ENCODE measurements at places on chromosomes 3 and 15.
A peak's percentile ranks its signal among the peaks of the same experiment; 100 is the strongest.

- no peak for DNase-seq
Measured at GRCh38 chr3:13425689-13426088, 5.6 kb upstream of the NUP210 start.

GRCh38 chr3:35751207-35751606, 111.9 kb downstream of the ARPP21 start:
- no peak for DNase-seq

DNA sequence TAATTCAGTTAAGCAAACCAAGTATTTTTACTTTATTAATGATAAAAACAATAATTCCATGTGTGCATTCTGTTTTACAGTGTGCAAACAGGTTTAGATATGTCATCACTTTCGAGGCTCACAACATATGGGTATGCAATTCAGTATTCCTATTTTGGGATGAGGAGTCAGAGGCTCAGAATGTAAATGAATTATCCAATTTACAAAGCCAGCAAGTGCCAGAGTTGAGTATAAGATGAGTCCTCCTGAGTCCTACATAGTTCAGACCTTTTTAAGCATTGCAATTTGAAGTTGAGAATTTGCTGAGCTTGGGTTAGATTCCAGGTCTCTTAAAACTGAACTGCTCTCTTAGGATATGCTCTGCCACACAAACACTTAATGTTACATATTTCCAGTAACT, 424.2 kb upstream of the ROBO2 start:
- no peak for DNase-seq

DNA sequence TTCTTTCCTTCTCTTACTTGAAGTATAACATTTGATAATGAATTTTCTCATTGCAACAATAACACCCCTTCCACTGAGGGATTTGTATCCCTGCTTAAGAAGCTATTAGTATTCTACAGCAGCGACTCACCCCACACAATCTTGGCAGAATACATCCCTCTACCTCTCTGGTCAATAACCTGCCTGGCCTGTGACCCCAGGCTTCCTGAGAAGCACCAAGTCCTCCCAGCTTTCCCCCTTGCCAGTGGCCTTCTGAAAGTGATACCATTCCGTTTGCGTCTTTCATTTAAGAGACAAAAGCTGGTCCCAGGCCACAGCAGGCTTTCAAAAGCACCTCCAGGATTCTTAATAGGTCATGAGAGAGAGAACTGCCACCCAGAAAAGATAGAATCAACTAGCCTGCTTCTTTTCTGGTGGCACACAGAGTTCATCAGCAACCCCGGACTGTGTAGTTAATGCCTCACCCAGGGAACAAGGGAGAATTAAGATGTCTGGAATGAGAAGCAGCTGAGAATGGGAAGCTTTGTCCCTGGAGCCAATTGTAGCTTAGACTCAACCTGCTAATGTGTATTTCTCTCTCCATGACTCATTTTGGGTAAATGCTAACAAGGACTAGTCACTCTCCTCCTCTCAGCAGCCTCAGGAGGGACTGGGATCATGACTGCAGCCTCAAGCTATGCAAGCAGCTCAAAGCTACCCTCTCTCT, 101.0 kb upstream of the CPNE4 start:
- peak; percentile 89 for DNase-seq

DNA sequence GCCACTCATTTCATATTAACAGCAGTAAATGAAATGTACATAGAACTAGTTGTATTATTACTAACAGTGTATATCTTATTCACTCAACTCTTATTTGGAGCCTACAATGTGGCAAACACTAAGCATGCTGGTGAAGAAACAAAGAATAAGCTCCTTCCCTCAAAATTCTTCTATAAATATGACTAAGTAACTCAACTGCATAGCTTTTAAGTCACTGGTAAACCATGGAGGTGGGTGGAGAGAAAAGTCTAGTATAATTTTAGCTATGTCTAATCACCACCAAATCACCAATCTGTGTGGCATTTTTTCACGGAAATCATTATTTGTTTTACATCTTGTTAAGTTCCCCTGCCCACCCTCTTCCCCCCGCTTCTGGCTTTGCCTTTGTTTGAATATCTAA, 17.5 kb downstream of the COPS2 start:
- DNase-seq: no peak

- DNase-seq: no peak
Measured at GRCh38 chr3:105752791-105753415, 115.9 kb downstream of the CBLB start.

GRCh38 chr15:68989541-68990230, 24.8 kb upstream of the NOX5 start:
- no peak for DNase-seq

DNA sequence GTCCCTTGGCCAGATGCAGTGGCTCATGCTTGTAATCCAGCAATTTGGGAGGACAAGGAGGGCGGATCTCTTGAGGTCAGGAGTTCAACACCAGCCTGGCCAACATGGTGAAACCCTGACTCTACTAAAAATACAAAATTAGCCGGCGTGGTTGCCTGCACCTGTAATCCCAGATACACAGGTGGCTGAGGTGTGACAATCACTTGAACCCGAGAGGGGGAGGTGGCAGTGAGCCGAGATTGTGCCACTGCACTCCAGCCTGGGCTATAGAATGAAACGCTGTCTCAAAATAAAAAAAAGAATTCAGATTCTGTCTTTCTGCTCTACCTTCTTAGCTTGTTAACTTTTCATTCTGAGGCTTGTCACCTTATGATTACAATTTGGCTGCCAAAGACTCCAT, 22.1 kb downstream of the MYO5A start:
- DNase-seq: no peak

DNA sequence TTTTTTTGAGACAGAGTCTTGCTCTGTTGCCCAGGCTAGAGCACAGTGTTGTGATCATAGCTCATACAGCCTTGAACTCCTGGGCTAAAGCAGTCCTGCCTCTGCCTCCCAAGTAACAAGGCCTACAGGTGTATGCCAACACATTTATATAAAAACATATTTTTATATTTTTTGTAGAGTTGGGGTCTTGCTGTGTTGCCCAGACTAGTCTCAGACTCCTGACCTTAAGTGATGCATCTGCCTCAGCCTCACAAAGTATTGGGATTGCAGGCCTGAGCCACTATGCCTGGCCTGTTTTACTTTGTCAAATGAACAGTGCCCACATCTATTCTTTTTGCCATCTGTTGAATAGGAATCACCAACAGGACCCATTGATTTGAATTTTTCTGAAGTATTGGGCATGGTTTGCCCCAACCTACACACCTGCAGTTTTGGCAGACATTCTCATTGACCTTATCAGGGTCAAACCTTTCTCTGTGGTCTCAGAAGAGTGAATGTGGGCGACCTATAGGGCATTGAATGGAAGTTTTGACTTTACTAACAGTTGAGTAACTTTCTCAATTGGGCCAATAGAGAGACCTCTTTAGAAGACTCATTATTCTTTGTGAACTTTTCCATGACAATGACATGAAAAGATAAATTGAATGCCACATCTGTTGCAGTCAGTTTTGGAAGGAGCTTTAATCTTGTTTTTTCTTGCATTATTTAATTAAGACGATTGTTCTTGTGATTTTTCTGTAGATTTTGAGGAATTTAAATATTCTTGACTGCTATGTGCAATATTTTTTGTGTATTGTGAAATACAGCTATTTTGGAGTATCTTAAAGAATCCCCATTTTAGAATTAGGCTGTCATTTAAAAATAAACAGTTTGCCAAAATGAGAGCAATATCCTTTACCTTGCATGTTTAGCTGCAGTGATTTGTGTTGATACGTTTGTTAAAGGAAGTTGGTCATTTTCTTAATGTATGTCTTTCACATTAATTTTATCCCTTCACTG, 2.7 kb downstream of the IREB2 start:
- DNase-seq: no peak

- DNase-seq: no peak
Measured at GRCh38 chr3:24156466-24156865, 211.4 kb downstream of the NR1D2 start.

GRCh38 chr3:10379161-10379560, 58.2 kb upstream of the SEC13 start:
- no peak for DNase-seq

DNA sequence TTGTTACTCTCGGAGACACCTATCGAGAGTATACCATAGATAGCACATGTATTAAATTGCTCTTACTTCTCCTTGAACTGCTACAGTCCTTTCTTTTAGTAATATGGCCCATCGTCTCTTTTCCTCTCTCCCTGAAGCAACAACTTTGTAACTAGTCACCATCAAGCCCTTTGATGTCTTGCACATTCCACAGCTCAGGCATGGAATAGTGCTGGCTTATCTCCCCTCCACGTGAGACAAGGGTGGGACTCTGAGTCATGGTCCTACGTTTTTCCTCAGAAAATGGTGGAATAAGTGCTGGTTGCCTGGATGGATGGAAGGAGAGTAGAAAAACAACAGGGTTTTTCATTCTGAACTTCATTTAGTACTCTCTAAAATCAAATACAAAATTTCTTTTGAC, 163.3 kb upstream of the MBNL1 start:
- DNase-seq: no peak

DNA sequence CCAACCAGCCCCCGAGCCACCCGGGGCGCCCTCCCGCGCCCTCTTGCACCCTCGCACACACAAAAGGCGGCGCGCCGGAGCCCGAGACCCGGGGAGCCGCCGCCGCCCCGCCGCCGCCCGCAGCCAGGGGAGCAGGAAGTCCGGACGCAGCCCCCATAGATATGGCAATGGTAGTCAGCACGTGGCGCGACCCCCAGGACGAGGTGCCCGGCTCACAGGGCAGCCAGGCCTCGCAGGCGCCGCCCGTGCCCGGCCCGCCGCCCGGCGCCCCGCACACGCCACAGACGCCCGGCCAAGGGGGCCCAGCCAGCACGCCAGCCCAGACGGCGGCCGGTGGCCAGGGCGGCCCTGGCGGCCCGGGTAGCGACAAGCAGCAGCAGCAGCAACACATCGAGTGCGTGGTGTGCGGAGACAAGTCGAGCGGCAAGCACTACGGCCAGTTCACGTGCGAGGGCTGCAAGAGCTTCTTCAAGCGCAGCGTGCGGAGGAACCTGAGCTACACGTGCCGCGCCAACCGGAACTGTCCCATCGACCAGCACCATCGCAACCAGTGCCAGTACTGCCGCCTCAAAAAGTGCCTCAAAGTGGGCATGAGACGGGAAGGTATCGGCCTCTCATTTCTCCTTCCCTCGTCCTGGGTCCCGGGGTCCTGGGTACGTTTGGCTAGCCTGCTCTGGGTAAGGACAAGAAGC, 1.6 kb downstream of the NR2F2 start:
- no peak for DNase-seq

DNA sequence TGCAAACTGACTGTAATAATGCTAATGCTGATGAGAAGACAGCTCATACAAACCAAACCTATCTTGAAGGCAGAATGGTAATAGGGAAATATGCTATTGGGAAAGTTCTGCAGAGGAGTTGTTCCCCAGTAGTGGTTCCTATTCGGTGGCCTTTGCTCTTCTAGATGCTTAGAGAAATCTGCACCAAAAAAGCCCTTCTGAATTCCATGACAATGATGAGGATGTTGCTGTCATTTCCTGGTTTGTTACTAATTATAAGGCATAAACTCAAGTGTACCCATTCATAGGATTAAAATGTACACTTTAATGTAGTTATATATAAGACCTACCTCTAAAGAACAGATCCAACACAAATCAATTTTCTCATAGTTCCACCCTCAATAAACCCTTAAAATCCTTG, 30.1 kb downstream of the TOMM70 start:
- no peak for DNase-seq

DNA sequence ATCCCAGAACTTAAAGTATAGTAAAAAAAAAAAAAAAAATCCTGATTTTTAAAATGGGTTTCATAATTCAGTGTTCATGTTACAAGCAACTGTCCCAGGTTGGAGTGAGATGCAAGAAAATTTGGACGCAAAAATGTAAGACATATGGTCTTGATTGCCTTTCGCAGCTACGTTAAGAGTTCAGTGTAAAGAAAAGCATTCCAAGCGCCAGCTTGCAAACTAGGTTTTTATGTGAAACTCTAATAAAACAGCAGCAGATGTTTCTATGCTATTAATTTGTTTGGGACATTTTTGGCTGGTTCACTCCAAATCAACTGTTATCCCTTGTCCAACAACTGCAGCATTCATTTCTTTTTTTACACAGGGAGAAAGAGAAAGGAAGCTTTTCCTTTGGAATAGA, 957.8 kb downstream of the ROBO1 start:
- DNase-seq: peak; percentile 95

- DNase-seq: peak; percentile 46
Measured at GRCh38 chr3:100868096-100868495, 125.1 kb downstream of the ABI3BP start.

DNA sequence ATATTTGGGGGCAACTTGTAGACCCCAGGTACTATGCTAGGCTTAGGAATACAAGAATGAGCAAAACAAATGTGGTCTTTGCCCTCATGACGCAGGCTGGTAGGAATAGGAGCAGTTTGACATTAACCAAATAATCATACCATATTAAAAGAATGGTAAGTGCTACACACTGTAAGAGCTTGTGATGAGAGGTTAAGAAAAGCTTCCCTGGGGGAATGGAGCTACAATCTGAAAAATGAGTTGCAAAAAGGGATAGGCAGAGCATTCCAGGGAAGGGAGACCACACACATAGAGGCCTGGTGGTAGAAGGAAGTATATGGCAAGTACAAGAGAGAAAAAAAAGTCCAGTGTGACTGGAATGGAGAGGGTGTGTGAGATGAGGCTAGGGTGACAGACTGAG, 37.3 kb downstream of the TMOD3 start:
- no peak for DNase-seq

DNA sequence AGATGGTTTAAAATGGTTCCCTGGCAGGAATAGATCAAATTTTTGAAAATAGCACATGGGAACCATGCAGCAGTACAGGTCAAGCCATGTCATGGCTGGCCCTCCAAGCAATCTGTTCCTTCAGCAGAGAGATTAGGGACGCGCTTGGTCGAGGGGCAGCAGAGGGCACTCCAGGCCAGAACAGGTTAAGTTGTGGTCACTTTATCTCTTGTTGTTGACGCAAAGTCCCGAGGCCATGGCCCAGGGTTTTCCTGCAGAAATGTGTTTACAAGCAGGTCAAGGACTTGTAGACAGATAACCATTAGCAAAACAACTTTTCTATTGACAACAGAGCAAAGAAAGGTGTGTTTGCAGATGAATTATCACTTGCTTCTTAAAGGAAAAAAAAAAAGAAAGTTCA, 570.0 kb upstream of the NR2F2 start:
- DNase-seq: peak; percentile 22

DNA sequence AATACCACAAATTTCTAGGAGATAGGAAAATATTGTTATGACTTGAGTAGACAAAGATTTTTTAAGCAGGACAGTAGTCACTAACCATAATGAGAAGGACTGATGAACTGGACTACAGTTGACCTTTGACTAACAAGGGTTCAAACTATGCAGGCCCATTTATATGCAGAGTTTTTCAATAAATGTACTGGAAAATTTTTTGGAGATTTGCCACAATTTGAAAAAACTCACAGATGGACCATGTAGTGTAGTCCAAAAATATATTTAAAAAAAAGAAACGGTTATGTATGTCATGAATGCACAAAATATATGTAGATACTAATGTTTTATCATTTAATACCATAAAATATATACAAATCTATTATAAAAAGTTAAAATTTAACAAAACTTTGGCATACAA, 151.8 kb downstream of the LRRN1 start:
- no peak for DNase-seq

- no peak for DNase-seq
Measured at GRCh38 chr15:20295238-20295811, 246.3 kb downstream of the GOLGA6L6 start.

GRCh38 chr3:58948018-58948417, 101.8 kb downstream of the CFAP20DC start:
- DNase-seq: no peak

GRCh38 chr3:81249540-81250029, 511.9 kb downstream of the GBE1 start:
- peak; percentile 43 for DNase-seq

GRCh38 chr15:92021792-92022191, 168.3 kb downstream of the SLCO3A1 start:
- DNase-seq: no peak

Measured in fibroblast of gingiva (primary cell).